Stimulated activated CD4-positive, alpha-beta T cell treated with anti-CD3 and anti-CD28 coated beads, Interleukin-1b, Interleukin-23, amount 100 ng/mL, for 1 hour (primary cell): ENCODE measurements at places on chromosomes 3 and 15.

GRCh38 chr3:37974121-37975083 is 16.2 kb upstream of the VILL start:
- DNase-seq, result peak; percentile 37

DNA sequence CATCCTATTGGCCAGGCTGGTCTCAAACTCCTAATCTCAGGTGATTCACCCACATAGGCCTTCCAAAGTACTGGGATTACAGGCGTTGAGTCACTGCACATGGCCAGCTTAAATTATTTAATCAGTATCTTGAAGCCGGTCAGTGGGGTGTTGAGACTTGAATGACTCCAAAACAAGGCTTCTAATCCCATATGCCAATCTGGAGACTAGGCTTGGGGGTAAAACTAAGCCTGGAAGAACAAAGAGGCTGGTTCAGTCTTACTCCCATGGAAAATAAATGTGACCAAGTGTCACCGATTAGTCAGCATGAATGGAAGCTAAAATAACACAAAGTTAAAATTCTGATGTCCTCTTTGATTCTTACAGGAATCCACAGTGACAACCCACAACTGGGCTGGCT is 509.1 kb downstream of the FOXP1 start:
- DNase-seq, result no peak

GRCh38 chr3:194779729-194780224 is 94.1 kb downstream of the FAM43A start:
- DNase-seq, result no peak

- DNase-seq, result no peak
These were observed 237.6 kb upstream of the CHRNA7 start for GRCh38 chr15:31792611-31793199.

DNA sequence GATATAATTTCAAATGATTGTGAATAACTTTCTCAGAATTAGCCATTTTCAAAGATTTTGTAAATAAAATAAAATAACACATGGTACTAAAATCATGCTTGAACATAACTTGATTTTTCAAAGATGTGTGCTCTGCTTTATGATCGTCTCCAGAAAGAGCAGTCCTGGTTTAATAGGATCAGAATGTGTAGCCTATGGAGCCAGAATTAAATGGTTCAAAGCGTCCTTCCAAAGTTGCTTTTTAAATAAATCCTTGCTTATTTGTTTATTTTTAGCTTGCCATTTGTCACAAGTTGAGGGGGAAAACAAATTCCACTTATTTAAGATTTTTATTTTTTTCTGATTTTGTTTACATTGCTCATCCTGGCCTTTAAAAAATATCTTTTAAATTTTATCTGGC is 123.7 kb upstream of the SPRED1 start:
- no peak for DNase-seq
